ENCODE measurements at places on chromosomes 12 and 14.

DNA sequence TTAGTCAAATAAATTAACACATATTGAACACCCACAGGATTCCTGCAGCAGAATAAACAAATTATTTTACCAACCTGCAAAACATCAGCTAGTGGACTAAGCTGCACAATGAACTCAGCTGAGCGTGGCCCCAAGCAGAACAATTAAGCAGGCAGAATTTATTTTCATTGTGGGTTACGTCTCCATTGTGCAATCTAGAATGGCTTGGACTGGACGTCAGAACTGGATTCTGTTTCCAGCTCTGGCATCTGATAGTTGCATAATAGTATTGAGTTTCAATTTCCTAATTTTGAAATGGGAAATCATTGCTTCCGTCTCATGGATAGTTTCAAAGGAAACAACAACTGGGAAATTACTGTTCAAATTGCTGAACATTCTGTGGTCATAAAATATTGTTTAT lies 35.5 kb upstream of the RERG start:
- DNase-seq, result peak; percentile 60

DNA sequence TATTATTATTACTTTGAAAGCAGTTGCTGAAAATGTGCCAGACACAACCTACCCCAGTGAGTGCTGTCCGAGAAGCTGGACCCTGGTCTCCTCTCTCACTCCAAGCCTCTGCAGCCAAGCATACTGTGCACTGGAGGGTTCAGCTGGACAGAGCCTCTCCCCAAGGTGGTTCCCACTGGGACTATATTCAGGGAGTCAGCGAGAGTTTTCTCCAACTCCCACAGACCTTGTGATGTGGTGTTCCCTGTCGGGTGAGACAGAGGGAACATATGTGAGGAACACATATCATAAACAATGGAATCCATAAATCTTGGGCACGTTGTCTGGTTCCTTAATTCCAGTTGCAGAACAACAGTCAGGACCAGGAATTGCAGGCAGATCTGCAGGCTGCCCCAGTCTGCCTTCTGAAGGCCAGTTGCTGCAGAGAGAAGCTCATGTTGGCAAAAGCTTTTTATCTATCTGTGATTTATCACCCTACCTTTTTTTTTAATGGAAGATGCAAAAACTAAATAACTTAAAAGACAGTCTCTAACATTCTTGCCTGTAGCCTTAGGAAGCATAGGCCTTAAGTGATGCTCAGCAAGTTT lies 619.8 kb upstream of the TBX3 start:
- no peak for DNase-seq

- DNase-seq, result no peak
Measured at GRCh38 chr12:19139615-19140194, 10.2 kb downstream of the PLEKHA5 start.

DNA sequence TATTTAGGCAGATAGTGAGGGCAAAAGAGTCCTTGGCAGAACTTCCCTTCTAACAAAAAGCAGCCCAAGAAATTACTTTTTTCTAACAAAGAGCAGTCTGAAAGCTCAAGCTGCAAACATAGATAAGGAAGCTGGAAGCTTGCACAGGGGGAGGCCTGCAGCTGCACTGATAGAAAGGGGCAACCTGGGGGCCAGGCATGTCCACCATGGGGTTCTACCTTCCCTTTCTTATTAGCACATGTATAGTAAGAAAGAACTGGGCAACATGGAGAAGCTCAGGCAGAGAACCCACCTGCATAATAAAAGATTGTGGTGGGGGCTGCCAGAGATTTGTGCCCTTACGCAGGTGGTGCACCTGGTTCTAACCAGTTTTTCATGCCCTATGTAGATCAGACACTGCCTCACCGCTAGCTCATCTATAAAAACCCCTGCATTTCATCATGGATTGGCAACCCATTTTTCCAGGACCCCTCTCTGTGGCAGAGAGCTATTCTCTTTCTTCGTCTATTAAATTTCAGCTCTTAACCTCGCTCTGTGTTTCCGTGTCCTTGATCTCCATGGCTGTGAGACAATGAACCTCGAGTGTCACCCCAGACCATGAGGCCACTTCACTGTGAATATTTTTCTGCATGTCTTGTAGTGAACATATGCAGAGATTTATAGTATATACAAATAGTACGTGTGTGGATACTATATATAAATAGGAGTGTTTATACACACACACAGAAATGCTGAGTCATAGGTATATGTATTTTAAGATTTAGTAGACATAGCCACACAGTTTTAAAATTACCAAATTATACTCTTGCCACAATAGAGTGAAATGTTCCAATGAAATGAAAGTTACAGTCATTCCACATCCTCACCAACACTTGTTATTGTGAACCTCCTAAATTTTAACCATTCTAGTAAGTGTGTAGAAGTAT lies 53.0 kb downstream of the PEX5 start:
- DNase-seq, result no peak

- DNase-seq, result no peak
Measured at GRCh38 chr12:89427508-89428156, 75.3 kb upstream of the DUSP6 start.

DNA sequence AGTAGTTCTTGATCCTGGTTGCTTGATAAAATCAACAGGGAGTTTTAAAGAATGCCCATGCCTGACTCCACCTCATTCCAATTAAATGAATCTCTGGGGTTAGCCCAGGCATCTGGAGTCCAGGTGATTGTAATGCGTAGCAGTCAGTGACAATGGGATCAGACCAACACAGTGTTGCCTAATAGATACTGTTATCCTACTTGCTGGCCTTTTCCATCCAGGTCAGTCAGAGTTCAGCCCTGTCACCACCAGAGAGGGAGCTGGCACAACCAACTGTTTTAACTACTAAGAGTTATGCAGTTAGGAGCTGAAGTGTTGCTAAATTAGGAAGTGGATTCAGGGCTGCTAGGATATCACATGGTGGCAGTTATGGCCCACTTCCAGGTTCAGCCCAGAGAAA lies 107.1 kb downstream of the GPR135 start:
- peak; percentile 64 for DNase-seq

Data from H4 (cell line).